Activated gamma-delta T cell (primary cell): ENCODE measurements at places on chromosomes 12 and 14.

GRCh38 chr12:94146166-94146936 lies 2.0 kb upstream of the PLXNC1 start:
- DNase-seq: no peak

DNA sequence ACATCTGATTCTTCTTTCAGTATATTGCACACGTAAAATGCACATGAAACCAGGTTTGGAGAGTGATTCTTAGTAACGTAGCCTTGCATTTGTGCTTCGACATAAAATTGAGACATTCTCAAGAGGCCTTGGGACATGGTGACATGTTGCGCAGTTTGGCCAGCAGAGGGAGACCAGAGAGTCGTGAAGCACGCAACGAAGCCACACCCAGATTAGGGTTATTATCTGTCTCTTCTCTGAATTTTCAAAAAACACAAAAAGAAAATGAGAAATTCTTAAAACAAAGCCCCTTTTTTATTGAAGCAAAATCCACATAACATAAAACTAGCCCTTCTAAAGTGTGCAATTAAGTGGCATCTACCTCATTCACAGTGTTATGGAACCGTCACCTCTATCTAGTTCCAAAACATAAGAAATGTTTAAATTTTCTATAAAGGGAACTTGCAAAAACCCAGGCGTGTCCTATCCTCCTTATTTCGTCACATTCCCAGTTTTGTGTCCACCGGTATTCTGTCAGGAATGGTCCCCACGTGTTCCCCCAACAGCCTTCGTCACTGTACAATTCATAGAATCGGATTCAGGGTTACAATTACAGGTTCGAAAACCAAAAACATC lies 108.8 kb upstream of the ATF7IP start:
- DNase-seq: no peak

- no peak for DNase-seq
Measured at GRCh38 chr12:129363041-129363440, 509.8 kb downstream of the GLT1D1 start.

- no peak for DNase-seq
Measured at GRCh38 chr12:43453761-43454160, 98.2 kb downstream of the ADAMTS20 start.

DNA sequence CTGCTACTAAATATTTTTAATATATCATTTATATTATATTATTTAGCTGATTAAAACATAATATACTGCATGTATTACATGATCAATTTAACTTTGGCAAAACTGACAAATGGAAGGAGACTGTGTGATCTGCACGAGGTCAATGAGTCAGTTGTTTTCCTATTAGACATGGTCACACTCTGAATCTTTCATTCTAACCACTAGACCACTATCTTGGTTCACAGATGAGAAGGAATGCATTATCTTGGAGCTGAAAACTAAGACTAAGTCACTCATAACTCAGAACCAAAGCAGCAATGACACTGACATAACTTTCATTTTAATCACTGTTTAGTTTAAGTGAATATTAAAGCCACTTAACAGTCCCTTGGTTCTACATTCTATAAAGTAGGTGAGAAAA lies 37.4 kb downstream of the GNPTAB start:
- no peak for DNase-seq

- no peak for DNase-seq
Measured at GRCh38 chr12:94864987-94865386, 138.5 kb downstream of the NDUFA12 start.

DNA sequence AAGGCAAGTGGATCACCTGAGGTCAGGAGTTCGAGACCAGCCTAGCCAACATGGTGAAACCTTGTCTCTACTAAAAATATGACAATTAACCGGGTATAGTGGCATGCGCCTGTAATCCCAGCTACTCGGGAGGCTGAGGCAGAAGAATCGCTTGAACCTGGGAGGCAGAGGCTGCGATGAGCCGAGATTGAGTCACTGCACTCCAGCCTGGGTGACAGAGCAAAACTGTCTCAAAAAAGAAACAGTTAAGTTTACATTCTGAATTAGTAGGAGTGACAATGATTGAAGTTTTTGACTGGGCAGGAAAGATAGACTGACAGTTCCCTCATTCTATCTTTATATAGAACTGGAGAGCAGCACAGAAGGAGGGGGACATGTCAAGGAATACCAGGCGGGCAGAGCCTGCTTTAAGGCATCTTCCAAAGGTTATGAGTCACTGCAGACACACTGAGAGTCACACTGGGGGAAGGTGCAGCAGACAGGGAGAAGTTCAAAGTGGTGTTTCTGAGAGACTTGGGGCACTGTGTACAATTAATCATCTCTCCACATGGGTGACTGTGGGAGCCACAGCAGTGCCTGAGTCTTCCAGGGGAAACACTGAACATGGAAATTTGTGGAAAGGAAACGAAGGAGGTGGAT lies 42.8 kb upstream of the RNASE3 start:
- DNase-seq: no peak

- DNase-seq: no peak
Measured at GRCh38 chr14:102966681-102967505, 44.4 kb downstream of the AMN start.

DNA sequence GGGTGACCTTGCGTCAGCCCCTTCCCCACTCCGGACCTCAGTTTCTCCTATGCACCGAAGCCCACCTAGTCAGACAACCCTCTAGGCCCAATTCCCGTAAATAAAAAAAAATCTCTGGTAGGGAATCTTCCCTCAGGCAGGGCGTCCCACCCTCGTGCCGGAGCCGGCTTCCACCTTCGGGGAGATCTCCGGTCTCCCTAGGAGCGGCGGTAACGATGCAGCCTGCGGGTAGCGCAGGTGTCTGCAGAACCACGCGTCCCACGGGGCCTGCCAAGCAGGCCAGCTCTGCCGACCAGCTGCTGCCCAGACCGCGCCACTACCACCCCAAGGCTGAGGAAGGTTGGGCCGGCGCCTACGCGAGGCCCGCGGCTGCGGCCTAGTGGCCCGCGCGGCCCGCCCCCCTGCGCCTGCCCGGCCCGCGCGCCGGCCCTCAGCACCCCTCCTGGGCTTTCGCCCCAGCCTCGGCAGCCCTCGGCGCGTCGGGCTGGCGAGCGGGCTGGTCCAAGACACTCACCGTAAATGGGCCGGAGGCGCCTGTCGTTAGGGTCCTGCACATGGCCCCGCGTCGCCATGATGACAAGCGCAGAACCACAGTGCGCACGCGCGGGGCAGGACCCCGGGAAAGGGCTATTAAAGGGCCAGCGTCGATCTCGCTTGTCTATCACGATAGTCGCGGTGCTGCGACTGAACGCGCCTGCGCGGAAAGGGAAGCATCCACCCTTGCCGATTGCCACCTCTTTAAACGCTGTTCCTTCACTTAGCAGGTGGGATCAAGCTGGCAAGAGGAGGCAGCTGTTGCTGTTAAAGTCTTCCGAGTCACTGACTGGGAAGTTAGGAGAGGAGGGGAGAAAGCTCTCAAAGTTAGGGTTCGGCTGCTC lies at the start of gene NAA25:
NAA25 (minus strand) TSS at position 582 of the 878 bp plus-strand sequence; CDS start at position 572, 10 bp downstream.
- peak; percentile 72 for DNase-seq

- DNase-seq: no peak
Measured at GRCh38 chr12:101909646-101910045, 32.3 kb downstream of the DRAM1 start.

DNA sequence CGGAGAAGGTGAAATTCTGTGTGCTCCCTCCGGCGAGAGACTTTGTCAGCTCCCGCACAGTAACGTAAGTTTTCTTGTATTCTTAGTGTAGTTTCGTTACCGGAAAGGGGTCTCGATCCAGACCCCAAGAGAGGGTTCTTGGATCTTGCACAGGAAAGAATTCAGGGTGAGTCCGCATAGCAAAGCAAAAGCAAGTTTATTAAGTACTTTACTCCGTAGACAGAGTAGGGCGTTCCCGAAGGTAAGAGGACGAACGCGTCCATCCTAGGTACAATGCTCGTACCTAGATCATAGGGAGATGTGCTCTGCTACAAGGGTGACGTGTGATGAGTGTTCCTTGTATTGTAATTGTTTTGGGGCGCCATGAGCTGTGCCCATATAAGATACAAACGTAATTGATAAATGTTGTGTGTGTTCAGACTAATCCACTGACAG lies 293 bp downstream of the IFI27L1 start:
- no peak for DNase-seq

- DNase-seq: no peak
Measured at GRCh38 chr12:117967512-117967911, 1.3 kb downstream of the KSR2 start.

DNA sequence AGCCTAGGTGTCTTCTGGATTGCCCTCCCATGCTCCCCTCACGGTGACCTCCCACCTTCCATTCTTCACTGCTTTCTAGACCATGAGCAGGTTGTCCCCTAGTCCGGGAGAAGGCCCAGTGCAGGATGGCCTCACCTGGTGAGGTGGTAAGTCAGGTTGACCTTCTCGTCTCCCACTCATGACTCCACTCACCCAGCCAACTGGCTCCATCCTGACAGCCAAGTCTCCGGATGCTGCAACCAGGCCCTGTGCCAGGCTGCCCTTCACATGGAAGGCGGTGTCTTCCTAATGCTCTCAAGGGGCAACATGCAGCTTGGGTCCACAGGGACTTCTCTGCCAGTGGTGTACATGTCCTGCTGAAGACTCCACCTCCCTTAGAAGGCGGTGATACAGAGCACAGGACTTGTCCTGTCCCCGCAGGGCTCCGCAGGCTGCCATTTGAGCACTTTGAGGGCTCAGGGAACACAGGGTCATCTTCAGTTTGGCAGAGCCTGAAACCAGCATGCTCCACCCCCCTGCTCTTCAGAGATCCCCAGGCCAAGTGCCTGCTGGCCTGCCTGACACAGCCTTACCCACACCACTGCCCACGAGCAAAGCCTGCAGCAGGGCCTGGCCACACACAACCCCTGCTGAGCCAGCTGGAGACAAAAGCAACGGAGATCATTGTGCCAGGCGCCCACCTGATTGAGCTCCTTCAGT lies 25.4 kb downstream of the BATF start:
- no peak for DNase-seq

GRCh38 chr14:33343016-33343415 lies 404.3 kb downstream of the NPAS3 start:
- DNase-seq: no peak

GRCh38 chr12:69660164-69660863 lies 38.8 kb downstream of the BEST3 start:
- DNase-seq: no peak

- no peak for DNase-seq
Measured at GRCh38 chr12:10728091-10728490, 5.0 kb upstream of the YBX3 start.
